ENCODE measurements at places on chromosomes 3 and 15. TPM values are rescaled to one million over a fixed set of nuclear protein-coding genes. Genes with fewer than 3 reads are reported as not detected.

Gene TM4SF18
- 6.5 TPM for total RNA-seq

Gene KLF15
- total RNA-seq, result 40.1 TPM

Gene SENP8
- 3.6 TPM for total RNA-seq

DNA sequence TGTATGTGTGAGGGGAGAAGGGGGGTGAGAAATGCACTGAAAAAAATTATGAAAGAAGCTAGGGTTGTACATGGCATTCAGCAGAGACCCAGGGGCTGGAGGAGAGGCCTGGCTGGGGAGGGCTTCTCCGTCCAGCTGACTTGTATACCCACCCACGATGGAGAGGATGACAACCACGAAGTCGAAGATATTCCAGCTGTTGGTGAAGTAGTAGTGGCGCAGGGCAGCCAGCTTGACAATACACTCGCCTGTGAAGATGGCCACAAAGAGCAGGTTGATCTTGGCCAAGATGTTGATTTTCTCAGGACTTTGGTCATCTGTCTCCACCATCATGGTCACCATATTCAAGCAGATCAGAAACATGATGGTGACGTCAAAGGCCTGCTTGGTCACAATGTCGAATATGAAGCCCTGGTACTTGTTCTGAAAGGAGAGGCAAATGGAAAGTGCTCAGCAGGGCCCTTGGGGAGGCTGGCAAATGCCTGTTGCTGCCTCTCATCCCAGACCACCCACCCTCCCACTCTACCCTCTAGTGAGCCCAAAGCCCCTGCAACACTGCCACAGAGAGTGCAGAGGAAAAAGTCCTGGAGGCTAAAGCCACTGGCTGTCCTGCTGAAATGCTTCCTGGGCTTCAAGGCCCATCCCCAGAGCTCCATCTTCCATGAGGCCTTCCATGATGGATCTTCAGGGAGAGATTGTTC, 58.1 kb downstream of the EXOG start:
- no peaks in the 10 kb centered on the region for H3K27me3 ChIP-seq
- no peak overlapping the region for H3K27ac ChIP-seq
- no peaks in the 10 kb centered on the region for H3K4me1 ChIP-seq
- no peaks in the 10 kb centered on the region for H3K36me3 ChIP-seq
- no peak overlapping the region for H3K4me3 ChIP-seq

DNA sequence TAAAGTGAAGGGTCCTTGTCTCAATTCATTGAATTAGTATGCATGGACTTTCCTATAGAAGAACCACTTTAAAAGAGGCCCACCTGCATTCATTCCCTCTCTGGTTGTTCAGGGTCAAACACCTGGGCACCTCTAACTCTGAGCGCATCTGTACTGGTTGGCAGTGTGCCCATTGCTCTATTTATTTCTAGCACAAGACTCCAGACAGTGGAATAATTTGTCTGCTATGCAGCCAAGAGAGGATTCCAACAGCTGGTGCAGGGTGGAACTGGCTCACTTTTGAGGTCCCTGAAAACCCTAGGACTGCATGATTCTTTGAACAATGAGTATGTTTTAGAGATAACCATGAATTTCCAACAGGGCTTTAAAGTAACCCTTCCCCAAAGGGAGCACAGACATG, 57.9 kb downstream of the CCDC33 start:
- no peak overlapping the region for H3K27ac ChIP-seq

DNA sequence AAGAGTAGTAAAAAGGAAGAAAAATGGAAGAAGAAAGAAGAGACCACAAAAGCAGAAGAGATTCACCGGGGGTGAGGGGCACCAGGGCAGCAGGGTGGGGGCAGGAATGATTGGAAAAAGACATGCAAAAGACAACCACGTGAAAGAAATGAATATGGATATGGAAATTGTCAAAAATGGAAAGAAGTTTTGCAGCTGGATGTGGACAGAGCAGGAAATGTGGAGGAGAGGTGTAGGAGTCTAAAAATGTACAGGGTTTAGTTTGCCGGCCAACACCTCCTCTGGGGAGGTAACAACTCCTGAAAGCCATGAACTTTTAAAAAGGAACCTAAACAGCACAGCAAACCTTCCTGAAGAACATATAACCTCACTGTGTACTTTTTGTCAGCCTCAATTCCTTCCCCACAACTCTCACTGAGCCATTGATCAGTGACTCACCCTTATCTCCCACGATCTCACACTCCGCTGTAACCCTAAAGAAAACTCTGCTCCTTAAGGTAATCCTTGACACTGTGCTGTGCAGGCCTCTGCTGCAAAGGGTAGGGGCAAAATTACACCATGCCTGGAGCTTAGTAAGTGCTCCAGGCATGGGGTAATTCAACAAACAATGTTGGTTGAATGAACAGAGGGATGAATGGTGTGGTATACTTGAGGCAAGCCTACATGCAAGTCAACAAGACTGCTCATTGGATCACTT, 100.2 kb upstream of the BOC start:
- H3K27me3 ChIP-seq, result no peaks in the 10 kb centered on the region
- H3K4me3 ChIP-seq, result no peak overlapping the region
- H3K36me3 ChIP-seq, result no peaks in the 10 kb centered on the region
- no peak overlapping the region for H3K27ac ChIP-seq
- no peak for DNase-seq

DNA sequence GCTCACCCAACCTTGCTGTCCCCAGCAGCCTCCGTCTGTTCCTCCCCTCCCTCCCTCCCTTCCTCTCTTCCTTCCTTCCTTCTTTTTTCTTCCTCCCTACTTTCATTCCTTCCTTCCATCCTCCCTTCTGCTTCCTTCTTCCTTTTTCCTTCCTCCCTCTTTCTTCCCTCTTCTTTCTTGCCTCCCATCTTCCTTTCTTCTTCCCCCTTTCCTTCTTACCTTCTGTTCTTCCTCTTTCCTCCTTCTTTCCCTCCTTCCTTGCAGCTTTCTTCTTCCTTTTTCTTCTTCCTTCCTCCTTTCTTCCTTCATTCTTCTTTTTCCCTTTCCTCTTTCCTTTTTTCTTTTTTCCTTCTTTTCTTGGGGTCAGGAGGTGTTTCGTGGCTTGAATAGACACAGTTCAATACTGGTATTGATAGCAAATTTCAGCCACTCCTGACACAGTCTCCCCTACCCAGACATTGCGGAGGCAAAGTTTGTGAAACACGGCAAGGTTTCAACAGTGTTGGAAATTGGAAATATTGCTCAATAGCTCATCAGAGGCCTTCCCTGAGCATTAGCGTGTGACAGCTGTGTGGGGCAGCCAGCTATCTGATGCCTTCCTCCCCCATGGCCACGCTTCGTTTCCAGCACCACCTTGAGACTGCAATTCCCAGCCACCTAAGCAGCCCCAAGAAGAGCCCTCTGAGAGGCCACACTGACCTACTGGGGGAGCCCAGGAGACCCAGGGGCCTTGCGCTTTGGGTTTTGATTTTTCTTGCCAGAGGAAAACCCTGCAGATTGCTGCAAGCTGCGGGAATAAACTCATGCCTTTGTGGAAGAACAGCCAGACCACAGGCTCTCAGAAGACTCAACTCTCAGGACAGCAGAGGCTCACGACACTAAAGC, 82.2 kb downstream of the KLF15 start:
- peaks cover 7% of the 10 kb centered on the region for H3K4me1 ChIP-seq
- H3K27ac ChIP-seq, result peak overlapping the region; percentile 57
- no peak overlapping the region for H3K4me3 ChIP-seq
- H3K27me3 ChIP-seq, result peaks cover 3% of the 10 kb centered on the region
- H3K36me3 ChIP-seq, result no peaks in the 10 kb centered on the region

- H3K27me3 ChIP-seq, result no peaks in the 10 kb centered on the region
- H3K36me3 ChIP-seq, result no peaks in the 10 kb centered on the region
- H3K27ac ChIP-seq, result no peak overlapping the region
Observed at GRCh38 chr3:85360742-85361387, 402.1 kb downstream of the CADM2 start.

- H3K4me3 ChIP-seq, result no peak overlapping the region
- peak; percentile 47 for DNase-seq
- H3K4me1 ChIP-seq, result peaks cover 43% of the 10 kb centered on the region
- no peaks in the 10 kb centered on the region for H3K27me3 ChIP-seq
Observed at GRCh38 chr3:52121813-52122212, 32.4 kb downstream of the POC1A start.

GRCh38 chr15:85330901-85331588, 49.4 kb upstream of the AKAP13 start:
- H3K36me3 ChIP-seq, result no peaks in the 10 kb centered on the region
- H3K27me3 ChIP-seq, result no peaks in the 10 kb centered on the region
- peak; percentile 95 for DNase-seq

GRCh38 chr3:31988271-31988670, 6.7 kb downstream of the ZNF860 start:
- no peaks in the 10 kb centered on the region for H3K4me1 ChIP-seq
- no peak overlapping the region for H3K27ac ChIP-seq
- no peaks in the 10 kb centered on the region for H3K36me3 ChIP-seq

GRCh38 chr15:59223736-59224135, 17.1 kb downstream of the LDHAL6B start:
- DNase-seq, result no peak
- no peak overlapping the region for H3K4me3 ChIP-seq
- H3K27ac ChIP-seq, result no peak overlapping the region
- H3K4me1 ChIP-seq, result peaks cover 7% of the 10 kb centered on the region

All from lower lobe of right lung (tissue), 2 donors.